Stimulated activated CD8-positive, alpha-beta memory T cell treated with anti-CD3 and anti-CD28 coated beads, Interleukin-4, amount 100 ng/mL, for 1 hour (primary cell): ENCODE measurements at places on chromosomes 6 and 20.

DNA sequence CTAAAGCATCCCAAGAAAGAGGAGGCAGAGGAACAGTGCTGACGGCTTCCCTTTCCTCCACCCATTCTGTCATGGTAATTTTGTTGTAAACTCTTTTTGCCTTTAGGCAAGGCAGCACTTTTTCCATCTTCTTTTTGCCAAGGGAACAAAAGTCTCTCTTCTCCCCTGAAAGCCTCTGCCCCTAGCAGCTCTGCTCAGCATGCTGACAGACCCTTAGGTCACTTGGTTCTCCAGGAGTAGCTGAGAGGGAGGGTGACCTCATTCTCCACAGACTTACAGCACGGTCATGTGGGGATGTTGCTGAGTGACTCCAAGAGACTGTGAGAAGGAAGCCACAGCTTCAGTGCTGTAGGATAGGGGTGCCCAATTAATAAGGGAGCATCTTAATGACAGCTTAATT is 81.1 kb upstream of the RALGAPA2 start:
- DNase-seq = no peak

DNA sequence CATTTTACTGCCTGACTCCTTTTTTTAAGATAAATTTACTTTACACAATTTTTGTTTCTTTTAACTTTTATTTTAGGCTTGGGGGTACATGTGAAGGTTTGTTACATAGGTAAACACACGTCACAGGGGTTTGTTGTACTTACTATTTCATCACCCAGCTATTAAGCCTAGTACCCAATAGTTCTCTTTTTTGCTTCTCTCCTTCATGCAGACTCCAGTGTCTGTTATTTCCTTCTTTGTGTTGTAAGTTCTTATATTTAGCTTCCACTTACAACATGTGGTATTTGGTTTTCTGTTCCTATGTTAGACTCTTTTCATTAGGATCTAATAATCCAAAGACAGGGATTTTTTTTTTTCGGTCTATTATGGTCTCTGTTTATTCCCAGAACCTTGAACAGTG is 83.5 kb upstream of the CCN6 start:
- no peak for DNase-seq

DNA sequence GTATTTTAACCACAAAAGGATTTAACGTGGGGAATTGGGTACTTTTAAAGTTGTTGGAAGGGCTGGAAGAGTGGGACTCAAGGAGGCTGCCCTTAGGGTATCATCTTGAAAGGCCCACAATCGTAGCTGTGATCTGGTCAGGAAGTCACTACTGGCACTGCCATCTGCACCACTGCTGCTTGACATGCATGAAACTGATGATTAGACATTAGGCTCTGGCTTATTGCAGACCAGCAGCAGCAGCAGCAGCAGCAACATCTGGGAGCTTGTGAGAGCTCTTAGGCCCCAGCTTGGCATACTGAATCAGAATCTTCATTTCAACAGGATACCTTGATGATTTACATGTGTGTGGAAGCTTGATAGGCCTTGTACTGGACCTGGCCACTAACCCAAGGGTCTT is 68.6 kb downstream of the PHF20 start:
- no peak for DNase-seq

DNA sequence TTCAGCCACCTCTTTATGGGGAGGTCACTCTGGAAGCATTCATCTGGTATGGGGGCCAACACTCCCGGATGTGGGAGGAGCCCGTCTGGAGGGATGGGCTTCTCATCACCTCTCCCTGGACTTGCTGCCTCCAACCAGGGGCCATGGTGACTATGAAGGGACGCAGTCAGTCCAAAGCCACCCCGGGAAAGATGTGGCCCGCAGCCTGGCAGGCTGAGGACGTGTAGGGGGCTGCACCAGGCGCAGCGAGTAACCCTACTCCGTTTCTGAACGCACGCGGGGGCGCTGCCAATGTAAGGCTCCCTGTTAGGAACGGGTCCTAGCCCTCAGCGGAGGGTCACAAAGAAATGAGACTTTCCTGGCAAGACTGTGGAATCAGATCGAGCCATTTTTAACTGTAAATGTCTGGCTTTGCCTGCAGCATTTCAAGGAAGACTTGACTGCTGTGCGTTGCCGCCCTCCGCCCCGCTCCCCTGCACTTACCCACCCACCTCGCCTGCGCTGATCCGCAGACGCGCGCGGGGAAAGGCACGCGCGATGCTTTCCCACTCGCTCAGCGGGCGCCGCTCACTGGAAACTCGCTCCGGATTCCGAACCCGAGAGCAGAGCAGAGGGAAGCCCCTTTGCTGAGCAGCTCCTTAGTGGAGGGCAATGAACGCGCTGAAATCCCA is 55.1 kb downstream of the IL20RA start:
- no peak for DNase-seq

- no peak for DNase-seq
Observed at GRCh38 chr6:46323312-46323965, 152.7 kb upstream of the ENPP5 start.
